ENCODE measurements at places on chromosomes 7 and 10.

DNA sequence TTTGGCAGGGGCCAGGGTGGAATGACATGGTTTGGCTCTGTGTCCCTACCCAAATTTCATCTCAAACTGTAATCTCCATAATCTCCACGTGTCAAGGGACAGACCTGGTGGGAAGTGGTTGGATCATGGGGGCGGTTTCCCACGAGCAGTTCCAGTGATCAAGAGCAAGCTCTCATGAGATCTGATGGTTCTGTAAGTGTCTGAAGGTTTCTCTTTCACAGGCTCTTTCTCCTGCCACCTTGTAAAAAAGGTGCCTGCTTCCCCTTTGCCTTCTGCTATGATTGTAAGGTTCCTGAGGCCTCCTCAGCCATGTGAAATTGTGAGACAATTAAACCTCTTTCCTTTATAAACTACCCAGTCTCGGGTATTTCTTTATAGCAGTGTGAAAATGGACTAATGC, 188.3 kb downstream of the CHCHD3 start:
- DNase-seq, result no peak

GRCh38 chr10:58755340-58755610, 242.6 kb downstream of the BICC1 start:
- no peak for DNase-seq

GRCh38 chr10:126661356-126661755, 9.1 kb downstream of the C10orf90 start:
- DNase-seq, result no peak

DNA sequence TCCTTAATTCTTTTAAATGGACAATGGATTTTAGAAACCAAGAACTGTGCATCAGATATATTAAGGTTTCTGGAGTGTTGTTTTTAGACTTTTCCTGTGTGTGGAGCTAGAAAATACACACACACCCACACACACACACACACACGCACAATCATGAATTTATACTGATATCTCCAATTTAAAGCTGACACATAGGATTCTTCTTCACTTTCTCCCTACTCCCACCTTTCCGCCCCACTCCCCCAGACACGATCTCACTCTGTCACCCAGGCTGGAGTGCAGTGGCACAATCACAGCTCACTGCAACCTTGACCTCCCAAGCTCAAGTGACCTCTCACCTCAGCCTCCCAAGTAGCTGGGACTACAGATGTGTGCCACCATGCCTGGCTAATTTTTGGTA, 100.3 kb downstream of the EPC1 start:
- DNase-seq, result no peak

DNA sequence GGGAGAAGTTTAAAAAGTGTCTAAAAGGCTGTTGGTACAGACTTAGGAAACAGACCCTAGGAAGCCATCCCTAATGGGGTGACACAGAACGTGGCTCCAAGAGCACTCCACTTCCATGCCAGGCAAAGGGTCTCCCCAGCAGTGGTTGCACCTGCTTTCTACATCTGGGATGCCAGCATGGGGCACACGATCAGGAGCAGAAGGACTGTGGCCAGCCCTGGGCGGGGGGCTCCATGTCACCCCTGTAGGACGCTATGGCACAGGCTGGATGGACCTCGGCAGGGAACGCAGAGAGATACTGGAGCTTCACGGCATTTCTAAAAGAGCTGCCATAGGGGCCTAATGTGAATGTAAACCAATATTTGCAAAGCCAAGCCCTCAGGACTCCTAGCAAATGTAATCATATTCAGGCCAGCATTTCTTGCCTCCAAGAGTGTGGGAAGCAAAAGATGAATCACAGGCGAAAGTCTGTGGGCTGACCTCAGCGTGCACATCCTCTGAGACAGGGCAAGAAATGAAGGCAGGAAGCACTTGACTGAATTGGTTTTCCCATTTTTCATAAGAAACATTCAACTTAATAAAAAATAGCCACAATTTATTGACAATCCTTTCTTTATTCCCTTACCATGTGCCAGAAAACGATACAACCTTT, 93.9 kb downstream of the ATXN7L1 start:
- peak; percentile 60 for DNase-seq

- DNase-seq, result no peak
These were observed 453.2 kb downstream of the TNS3 start for GRCh38 chr7:47128700-47129099.

GRCh38 chr10:126921974-126922525, 16.8 kb downstream of the DOCK1 start:
- no peak for DNase-seq

DNA sequence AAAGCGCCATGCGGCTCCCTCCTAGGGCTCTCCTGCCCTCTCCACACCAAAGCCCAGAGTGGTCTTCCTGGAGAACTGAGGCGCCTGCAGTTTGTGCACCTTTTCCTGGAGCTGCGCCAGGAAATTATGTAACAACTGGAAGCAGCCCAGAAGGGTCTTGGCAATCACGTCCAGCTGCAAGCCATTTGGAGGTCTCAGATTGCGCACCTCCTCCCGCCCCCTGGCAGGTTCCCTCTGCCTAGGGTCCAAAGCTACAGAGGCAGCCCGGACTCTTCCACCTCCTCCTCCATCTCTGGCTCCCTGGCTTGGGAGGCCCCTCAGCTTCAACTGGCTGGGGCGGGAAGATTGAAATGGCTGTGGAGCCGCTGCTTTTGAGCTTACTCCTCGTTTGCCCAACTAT, 34.0 kb upstream of the SFTPD start:
- DNase-seq, result no peak

DNA sequence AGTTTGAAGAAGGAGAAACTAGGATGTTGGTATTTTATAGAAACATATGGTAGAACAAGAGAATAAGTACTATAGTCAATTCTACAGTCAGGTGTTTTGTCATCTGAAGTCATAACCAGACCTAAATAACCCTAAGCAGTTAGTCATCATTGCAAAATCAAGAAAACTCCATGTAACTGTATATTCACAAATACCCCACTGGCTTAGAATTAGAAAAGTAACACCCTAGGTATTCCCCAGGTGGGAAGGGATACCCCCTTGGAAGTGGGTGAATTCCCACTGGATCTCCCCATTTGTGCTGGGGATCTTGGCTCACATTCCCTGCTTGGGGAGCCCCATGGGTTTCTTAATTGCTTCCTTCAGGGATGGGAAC, 45.9 kb upstream of the ITGB8 start:
- no peak for DNase-seq

GRCh38 chr10:16519908-16520861, 1.5 kb downstream of the C1QL3 start:
- no peak for DNase-seq

DNA sequence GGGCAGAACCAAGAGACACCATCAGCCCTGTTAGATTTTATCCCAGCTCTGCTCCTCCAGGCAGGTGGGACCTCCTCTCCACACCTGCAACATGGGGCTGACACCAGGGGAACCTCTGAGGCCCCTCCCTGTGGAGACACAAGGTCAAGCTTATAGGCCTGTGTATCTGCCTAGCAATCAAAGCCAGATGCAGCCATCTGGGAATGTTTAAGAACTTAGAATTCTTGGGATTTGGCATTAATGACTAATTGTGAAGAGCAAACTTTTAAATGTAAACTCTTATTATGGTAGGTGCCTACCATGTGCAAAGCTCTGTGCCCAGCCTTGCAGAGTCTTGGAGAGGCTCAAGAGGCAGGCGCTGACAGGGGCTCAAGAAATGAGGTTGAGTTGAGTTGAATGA, 52.1 kb downstream of the TBATA start:
- DNase-seq, result no peak

DNA sequence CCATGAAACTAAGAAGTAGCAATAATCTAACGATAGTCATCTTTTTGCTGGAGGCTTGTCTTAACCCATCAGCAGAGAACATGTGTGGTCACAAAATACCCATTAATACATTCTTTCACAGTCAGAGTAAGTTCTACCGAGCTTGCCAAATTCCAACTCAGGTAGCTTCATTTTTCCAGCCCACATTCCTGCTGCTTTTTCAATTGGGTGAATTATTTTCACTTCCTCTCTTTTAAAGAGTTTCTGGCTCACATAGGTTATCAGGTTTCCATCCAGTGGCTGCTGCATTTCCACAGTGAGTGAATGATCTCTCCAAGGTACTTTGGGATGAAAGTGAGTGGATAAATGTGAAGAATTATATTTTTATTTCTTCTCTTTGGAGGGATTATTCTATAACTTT, 233.1 kb downstream of the SEMA3E start:
- DNase-seq, result no peak

DNA sequence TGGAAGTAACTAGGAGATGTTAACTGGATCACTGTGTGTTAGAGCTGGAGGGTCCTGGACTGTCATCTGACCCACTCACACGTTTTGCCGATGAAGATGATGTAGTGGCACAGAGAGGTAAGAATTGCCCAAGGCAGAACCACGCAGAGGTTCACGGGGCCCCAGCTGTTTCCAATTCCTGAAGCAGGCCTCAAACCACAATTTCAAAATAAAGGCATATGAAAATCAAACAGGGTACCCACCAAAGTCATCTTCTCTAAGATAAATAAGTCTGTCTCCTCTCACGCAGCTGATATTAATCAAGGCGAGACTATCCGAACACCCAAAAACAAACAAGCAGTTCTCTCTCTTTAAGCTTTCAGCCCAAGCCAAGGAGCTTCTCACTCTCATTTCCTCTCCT, 113.3 kb upstream of the JCAD start:
- DNase-seq, result no peak

Data from activated naive CD4-positive, alpha-beta T cell treated with Interleukin-2 at 50 U/mL for 16 hours (primary cell).